ENCODE measurements at places on chromosomes 3 and 15. TPM values are rescaled to one million over a fixed set of nuclear protein-coding genes. Genes with fewer than 3 reads are reported as not detected.

The COLQ gene
- total RNA-seq, result 0.18 TPM

The CCDC32 gene
- 13.3 TPM for total RNA-seq

DNA sequence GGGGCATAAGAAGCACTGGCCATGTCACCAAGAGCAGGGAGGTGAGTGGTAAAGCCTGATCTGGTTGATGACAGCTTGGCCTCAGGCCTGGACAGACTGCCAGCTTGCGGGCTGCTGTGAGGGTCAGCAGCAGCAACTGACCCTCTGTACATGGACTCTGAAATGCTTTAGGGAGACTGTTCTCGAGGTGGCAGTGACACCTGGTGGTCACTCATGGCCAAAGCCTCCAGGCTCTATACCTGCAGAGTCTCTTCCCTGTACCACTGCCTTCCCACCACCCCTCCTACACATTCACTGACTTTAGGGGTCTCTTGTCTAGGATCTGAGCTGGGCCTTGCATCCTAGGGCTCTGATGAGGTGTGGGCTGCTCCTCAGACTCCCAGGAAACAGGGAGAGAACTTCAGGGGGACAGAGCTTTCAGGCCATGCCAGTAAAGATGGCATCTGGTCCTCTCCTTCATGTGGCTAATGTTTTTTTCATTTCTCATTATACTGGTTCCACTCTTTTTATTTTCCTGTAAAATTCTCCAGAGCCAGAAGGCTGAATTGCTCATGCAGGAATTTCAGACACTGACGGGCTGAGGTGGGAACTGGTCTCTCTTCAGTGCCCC is 17.2 kb upstream of the TIMP4 start:
- no peak overlapping the region for H3K27ac ChIP-seq
- H3K36me3 ChIP-seq, result no peaks in the 10 kb centered on the region
- peak; percentile 50 for DNase-seq
- no peak overlapping the region for H3K4me3 ChIP-seq
- peaks cover 12% of the 10 kb centered on the region for H3K4me1 ChIP-seq

The SNX22 gene
- total RNA-seq, result under 0.01 TPM

DNA sequence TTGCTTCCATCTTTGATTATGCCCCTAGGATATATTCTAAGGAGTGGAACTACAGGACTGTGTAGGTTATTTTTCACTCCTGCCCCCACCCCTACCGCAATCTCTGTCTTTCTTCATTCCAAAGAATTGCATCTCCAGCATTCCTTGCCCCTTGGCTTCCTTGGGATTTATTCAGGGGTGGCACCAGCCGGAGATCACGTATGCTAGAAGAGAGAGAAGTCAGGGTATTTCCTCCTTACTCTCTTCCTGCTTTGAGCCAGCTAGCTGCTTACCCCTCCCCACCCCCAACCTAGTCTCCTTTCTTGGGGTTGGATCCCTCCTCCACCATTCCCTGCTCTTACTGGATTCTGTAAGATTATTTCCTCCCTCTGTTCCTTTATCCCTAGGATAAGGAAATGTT is 35.0 kb upstream of the DENND4A start:
- no peaks in the 10 kb centered on the region for H3K27me3 ChIP-seq
- H3K4me3 ChIP-seq, result no peak overlapping the region
- H3K4me1 ChIP-seq, result no peaks in the 10 kb centered on the region
- H3K36me3 ChIP-seq, result no peaks in the 10 kb centered on the region
- no peak overlapping the region for H3K27ac ChIP-seq

DNA sequence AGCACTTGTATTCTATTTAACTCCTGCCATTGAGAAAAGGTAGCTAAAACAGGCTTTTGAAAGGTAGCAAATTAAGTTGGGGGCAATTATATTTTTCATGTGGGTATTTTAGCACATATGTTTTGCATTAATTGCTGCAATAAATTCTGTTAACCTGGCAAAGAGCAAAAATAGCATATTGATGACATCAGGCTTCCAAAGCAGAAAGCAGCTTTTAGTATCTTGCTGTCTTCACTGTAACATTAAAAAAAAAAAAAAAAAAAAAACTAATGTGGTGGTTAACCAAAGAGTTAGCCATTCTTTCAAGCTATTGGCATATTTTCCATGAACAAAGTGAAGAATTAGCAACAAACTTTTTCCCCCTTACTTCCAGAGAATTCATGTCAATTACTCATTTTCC is 9.1 kb downstream of the EPHA3 start:
- no peak for DNase-seq
- H3K27me3 ChIP-seq, result no peaks in the 10 kb centered on the region
- H3K4me3 ChIP-seq, result no peak overlapping the region
- no peak overlapping the region for H3K27ac ChIP-seq
- no peaks in the 10 kb centered on the region for H3K4me1 ChIP-seq
- no peaks in the 10 kb centered on the region for H3K36me3 ChIP-seq

GRCh38 chr3:46719044-46719565 is 1.4 kb upstream of the PRSS50 start:
- H3K4me3 ChIP-seq, result no peak overlapping the region
- peaks cover 51% of the 10 kb centered on the region for H3K27me3 ChIP-seq
- DNase-seq, result no peak
- no peaks in the 10 kb centered on the region for H3K36me3 ChIP-seq
- H3K4me1 ChIP-seq, result no peaks in the 10 kb centered on the region

The B2M gene
- 895 TPM for total RNA-seq

- H3K4me1 ChIP-seq, result peaks cover 5% of the 10 kb centered on the region
- no peaks in the 10 kb centered on the region for H3K36me3 ChIP-seq
- no peak overlapping the region for H3K4me3 ChIP-seq
- DNase-seq, result no peak
- no peak overlapping the region for H3K27ac ChIP-seq
These were observed 11.9 kb downstream of the LRTM1 start for GRCh38 chr3:54915976-54916375.

GRCh38 chr3:142950972-142951371 is 12.5 kb downstream of the PAQR9 start:
- no peak for DNase-seq
- no peak overlapping the region for H3K27ac ChIP-seq
- H3K4me1 ChIP-seq, result no peaks in the 10 kb centered on the region
- H3K27me3 ChIP-seq, result peaks cover 21% of the 10 kb centered on the region

DNA sequence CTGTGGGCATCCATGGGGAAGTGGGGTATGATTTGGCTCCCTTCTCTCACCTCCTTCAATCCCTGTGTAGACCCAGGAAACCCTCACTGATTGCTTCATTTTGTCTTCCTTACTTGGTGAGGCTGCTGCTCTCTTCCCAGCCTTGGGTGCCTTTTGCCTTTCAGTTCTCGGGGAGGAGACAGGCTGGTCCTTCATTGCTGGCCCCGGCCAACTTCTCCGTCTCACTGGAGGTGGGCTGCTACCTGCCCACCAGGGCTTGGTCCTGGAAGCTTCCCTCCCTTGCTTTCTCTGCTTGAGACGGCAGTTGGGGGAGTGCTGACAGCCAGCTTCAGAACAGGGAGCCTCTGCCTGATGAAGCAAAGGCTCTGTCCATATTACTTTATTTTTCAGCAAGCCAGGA is 4.7 kb downstream of the FOXL2 start:
- H3K4me1 ChIP-seq, result peaks cover 4% of the 10 kb centered on the region
- DNase-seq, result no peak
- H3K4me3 ChIP-seq, result no peak overlapping the region
- peaks cover 97% of the 10 kb centered on the region for H3K27me3 ChIP-seq

The PRICKLE2 gene
- total RNA-seq, result 14.2 TPM

DNA sequence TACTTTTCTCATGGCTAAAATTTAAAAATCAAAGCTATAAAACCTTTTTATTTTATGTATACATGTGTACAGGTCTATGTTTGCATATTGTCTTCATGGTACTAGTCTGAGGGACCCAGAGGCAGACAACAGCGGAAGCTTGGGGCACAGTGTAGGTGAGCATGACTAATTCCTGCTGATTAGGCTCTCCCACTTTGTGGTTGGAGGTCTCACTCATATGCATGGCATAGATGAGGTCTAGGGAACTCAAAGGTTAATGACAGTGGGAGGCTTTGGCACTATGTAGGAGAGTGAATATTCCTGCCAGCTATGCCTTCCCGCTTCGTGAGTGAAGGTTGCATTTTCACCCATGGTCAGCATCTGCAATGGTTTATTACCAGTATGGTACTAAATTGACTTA is 47.5 kb upstream of the AADACL2 start:
- H3K4me3 ChIP-seq, result no peak overlapping the region
- no peaks in the 10 kb centered on the region for H3K36me3 ChIP-seq
- H3K27ac ChIP-seq, result no peak overlapping the region
- H3K4me1 ChIP-seq, result no peaks in the 10 kb centered on the region
- H3K27me3 ChIP-seq, result no peaks in the 10 kb centered on the region

DNA sequence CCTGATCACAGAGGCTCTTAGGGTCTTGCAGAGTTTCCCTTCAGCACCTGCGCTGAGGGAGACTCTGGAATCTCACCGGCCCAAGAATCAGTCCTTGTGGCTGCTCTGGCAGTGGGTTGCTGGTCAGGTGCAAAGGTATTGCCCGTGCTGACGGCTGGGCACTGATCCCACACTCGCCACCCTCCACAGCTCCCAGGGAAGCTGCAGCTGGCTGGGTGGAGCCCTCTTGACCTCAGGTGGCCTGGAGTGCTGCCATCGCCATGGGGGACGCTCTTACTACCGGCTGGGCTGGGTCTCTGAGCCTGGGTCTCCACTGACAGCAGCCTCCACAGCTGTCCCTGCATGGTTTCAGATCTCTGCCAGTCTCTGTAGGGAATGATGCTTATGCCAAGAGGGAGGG is 52.6 kb upstream of the EPHB3 start:
- H3K27me3 ChIP-seq, result peaks cover 69% of the 10 kb centered on the region
- no peak overlapping the region for H3K4me3 ChIP-seq
- H3K27ac ChIP-seq, result no peak overlapping the region
- no peak for DNase-seq

DNA sequence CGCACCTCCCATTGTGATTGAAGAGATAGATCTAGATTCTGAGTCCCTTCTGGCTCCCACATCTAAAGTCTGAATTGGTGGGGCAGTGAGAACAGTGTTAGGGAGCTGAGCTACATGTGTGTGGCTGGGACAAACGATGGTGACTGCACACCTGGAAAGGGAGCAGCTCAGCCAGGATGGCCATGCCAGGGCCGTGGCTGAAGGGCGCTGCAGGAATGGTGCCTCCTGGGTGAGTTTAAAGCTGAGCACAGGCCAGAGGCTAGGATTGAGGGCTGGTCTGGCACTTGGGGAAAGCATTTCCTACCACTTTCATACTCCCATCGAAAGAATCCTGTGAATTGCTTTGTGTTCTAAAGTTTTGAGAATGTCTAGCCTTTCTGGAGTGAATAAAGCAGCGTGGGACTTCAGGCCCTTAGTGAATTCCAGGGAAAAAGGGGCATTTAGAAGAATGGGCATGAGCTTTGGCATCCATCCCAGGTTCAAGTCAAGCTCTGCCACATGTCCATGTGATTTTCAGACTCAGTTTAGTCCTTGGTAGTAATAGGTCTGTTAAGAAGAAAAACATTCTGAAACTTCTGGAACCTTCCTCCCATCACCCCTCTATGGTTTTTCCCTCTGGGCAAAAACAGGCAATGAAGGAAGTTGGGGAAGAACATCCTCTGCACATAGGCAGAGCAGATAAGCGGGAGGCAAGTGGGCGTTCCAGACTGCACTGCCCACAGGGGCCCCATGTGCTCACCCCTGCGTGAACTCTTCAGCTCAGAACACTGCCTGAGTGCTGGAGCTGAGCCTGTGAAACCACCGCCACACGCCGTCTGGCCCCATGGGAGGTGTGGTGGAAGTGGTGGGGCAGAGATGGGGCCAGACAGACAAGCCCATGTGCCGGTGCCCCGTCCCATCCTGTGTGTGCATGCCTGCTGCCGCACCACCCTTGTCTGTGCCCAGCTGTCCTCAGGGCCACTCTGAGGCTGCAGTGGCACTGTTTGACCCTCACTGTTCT is 12.9 kb upstream of the CPNE9 start:
- no peaks in the 10 kb centered on the region for H3K4me1 ChIP-seq
- no peak for DNase-seq
- no peak overlapping the region for H3K4me3 ChIP-seq
- H3K27ac ChIP-seq, result no peak overlapping the region

GRCh38 chr15:91879158-91879557 is 25.6 kb downstream of the SLCO3A1 start:
- peaks cover 2% of the 10 kb centered on the region for H3K4me1 ChIP-seq
- no peaks in the 10 kb centered on the region for H3K36me3 ChIP-seq
- no peak for DNase-seq
- H3K27me3 ChIP-seq, result no peaks in the 10 kb centered on the region

DNA sequence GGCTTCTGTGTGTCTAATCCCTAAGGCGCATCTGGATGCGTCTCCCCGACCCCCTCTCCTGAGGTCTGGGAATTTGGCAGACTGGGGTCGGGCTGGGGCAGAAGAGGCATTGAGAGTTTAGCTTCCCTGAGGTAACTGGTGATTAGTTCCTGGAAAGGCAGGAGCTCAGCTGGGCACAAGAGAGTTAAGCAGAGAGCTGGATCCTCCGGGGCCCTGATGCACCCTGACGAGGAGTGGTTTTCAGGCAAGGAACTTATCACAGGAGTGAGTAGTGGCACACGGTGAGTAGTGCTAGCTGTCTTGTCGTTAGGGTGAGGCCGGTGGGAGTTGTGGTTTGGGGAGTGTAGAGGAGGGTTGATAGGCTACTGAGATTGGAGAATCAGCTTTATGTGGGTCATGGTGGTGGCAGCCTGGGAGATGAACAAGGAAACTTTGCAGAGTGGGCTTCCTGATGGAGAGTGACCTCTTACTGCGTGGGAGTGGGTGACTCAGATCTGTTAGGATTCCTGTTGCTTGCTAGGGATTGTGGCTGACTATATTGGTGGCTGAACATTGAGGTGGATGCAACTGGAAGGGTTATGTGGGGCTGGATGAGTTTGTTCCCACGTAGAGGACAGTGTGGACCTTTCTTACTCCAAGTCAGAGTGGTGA is 897 bp downstream of the RAD54L2 start:
- H3K4me3 ChIP-seq, result peak overlapping the region; percentile 63
- peak overlapping the region; percentile 74 for H3K27ac ChIP-seq
- H3K27me3 ChIP-seq, result no peaks in the 10 kb centered on the region
- DNase-seq, result peak; percentile 85
- peaks cover 6% of the 10 kb centered on the region for H3K4me1 ChIP-seq
- H3K36me3 ChIP-seq, result peaks cover 6% of the 10 kb centered on the region

- no peaks in the 10 kb centered on the region for H3K27me3 ChIP-seq
- H3K36me3 ChIP-seq, result no peaks in the 10 kb centered on the region
- no peak for DNase-seq
- H3K4me3 ChIP-seq, result no peak overlapping the region
- no peaks in the 10 kb centered on the region for H3K4me1 ChIP-seq
These were observed 234.8 kb downstream of the SNRPN start for GRCh38 chr15:25189551-25189950.

DNA sequence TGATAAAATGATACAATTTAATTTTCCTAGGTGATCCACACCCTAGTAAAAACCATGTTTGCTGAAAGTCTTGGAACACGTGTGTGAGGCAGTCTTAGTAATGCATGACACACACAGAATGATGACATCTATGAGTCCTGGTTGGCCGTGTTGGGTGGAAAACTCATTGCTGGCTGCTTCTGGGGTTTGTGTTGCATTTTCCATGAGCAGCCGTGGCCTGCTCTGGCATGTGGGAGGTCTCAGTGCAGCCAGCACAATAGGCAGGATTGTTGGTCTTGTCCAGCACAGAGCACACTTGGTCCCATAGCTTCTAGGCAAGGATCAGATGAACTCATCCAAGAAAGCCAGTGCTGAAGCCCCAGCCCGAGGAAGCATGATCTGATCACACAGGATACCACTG is 172.8 kb upstream of the UBE3A start:
- DNase-seq, result peak; percentile 1
- H3K4me1 ChIP-seq, result no peaks in the 10 kb centered on the region
- no peaks in the 10 kb centered on the region for H3K27me3 ChIP-seq
- H3K27ac ChIP-seq, result no peak overlapping the region
- H3K36me3 ChIP-seq, result no peaks in the 10 kb centered on the region

All from IMR-90 (cell line).